ENCODE measurements at places on chromosomes 3 and 15. TPM values are rescaled to one million over a fixed set of nuclear protein-coding genes. Genes with fewer than 3 reads are reported as not detected.

The TGM4 gene
- polyA plus RNA-seq = not detected

The C3orf33 gene
- polyA plus RNA-seq = 0.97 TPM

The CORO2B gene
- not detected for polyA plus RNA-seq

The DUOXA2 gene
- not detected for polyA plus RNA-seq

The AGBL1 gene
- polyA plus RNA-seq = not detected

The DOCK3 gene
- polyA plus RNA-seq = 0.03 TPM

The GOLGA6B gene
- not detected for polyA plus RNA-seq

All from CD14-positive monocyte (primary cell).